Umbilical cord (tissue), 2 donors: ENCODE measurements at places on chromosomes 12 and 14. TPM values are rescaled to one million over a fixed set of nuclear protein-coding genes. Genes with fewer than 3 reads are reported as not detected.

- no peak for DNase-seq
Measured at GRCh38 chr12:2453761-2454090, 341.0 kb upstream of the FKBP4 start.

DNA sequence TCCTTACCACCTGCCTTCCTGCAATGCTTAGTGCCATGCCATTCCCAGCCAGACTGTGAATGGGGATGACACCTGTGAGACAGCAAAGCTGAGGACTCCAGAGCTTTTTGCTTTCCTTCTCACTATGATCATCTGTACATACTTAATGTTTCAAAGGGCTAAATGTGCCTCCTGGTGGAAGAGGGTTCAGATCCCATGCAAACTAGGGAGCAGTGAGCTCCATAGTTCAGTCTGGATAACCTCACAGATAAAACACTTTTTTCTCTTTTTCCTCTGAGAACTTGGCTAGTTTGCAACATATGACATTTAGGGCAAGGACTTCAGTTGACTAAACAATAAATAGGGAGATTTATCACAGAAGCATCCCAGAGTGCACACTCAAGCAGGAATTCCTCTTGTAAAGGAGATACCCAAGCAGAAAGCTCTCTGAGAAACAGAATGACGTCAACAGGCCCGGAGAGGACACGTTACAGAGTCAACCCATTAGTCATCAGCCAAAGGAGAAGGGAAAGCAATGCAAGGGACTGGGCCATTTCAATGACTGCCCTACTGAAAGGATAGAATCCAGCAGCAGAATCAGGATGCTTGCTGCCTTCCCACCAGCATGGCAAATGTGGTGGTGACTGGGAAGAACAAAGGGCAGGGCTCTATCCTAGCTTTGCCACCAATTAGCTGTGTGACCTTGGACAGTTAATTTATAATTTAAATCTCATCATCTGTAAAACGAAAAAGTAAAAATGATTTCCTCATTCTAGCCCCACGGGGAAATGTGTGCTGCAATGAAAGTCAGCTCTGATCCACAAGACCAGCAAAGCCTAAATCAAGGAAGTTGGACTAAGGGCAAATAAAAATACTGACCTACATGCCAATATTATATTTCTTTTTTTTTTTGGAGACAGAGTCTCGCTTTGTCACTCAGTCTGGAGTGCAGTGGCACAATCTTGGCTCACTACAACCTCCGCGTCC is 80.8 kb upstream of the ACTN1 start:
- peak; percentile 89 for DNase-seq

GRCh38 chr12:19901841-19902240 is 462.5 kb downstream of the AEBP2 start:
- DNase-seq: no peak

- no peak for DNase-seq
Measured at GRCh38 chr14:99764222-99764706, 28.9 kb upstream of the EML1 start.

Gene MMP17
- total RNA-seq: not detected

Gene KRT6C
- total RNA-seq: 2.6 TPM

GRCh38 chr14:84670796-84671195 is 859.1 kb upstream of the FLRT2 start:
- peak; percentile 18 for DNase-seq

DNA sequence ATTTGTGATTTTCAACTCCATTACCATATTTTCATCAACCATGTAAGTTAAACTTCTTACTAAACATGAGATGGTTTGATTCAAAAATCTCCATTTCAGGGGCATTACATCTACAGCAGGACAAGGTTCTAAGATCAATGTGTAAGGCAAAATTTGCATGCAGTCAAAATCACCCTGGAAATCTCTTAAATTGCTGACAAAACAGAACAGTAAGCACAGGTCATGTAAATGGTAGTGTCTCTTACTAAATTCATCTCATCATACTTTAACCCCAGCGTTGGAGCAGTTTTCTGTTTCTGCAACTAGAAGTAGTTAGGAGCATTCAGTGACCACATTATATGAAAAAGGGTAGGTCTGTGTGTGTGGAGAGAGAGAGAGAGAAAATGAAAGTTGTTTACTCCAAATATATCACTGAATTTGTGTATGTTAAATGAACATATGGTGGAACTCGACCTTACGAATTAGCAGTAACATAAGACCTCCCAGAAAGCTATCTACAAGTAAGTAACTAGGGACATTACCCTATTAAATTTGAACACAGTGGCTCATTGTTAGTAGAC is 227.5 kb downstream of the SSPN start:
- no peak for DNase-seq

GRCh38 chr14:35403114-35403602 is 1.4 kb downstream of the NFKBIA start:
- DNase-seq: no peak

GRCh38 chr14:95711476-95712176 is 2.3 kb downstream of the TCL1A start:
- DNase-seq: no peak

Gene NGB
- total RNA-seq: not detected

Gene STON2
- 14.0 TPM for total RNA-seq

DNA sequence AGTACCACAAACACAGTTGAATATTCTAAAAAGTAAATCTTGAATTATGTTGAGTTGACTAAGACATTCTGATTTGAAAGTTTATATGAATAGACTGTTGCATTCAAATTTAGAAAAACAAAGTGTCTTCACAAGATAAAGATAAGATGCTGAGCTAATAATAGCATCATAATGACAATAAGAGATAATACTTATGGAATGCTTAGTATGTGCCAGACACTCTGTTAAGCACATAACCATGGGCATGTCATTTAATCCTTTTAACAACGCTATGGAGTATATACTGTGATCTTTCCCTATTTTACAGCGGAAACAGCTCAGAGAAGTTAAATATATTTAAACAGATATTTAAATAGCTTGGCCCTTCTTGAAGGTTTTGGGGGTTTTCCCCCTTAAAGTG is 163.4 kb downstream of the SRGAP1 start:
- no peak for DNase-seq

Gene RHOJ
- total RNA-seq: 4.8 TPM

Gene LHX5
- total RNA-seq: not detected

- no peak for DNase-seq
Measured at GRCh38 chr12:9674226-9674590, 4.7 kb downstream of the CLEC2D start.

DNA sequence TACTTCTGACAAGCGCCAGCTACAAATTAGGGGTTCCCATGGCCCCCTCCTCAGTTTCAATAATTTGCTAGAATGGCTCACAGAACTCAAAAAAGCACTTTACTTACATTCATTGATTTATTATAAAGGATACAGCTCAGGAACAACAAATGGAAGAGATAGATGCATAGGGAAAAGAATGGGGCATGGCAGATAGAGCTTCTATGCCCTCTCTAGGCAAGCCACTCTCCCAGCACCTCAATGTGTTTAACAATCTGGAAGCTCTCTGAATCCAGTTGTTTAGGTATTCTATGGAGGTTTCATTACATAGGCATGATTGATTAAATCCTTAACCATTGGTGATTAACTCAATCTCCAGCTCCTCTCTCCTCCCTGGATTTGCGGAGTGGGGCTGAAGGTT is 184.5 kb upstream of the DAAM1 start:
- DNase-seq: peak; percentile 13

Gene PSMA6
- total RNA-seq: 117 TPM

- DNase-seq: no peak
Measured at GRCh38 chr14:38758661-38759060, 344.4 kb downstream of the SEC23A start.

Gene SLC7A8
- 25.0 TPM for total RNA-seq

GRCh38 chr14:99677231-99678140 is 6.6 kb upstream of the CYP46A1 start:
- DNase-seq: peak; percentile 72

Gene KCNMB4
- 7.9 TPM for total RNA-seq

Gene ITPR2
- total RNA-seq: 175 TPM

Gene ANKRD33
- 2.9 TPM for total RNA-seq

GRCh38 chr14:75905147-75905904 is 76.5 kb downstream of the TGFB3 start:
- DNase-seq: peak; percentile 80
